Lung (tissue), 17 donors: ENCODE measurements at places on chromosomes 2 and 18.

DNA sequence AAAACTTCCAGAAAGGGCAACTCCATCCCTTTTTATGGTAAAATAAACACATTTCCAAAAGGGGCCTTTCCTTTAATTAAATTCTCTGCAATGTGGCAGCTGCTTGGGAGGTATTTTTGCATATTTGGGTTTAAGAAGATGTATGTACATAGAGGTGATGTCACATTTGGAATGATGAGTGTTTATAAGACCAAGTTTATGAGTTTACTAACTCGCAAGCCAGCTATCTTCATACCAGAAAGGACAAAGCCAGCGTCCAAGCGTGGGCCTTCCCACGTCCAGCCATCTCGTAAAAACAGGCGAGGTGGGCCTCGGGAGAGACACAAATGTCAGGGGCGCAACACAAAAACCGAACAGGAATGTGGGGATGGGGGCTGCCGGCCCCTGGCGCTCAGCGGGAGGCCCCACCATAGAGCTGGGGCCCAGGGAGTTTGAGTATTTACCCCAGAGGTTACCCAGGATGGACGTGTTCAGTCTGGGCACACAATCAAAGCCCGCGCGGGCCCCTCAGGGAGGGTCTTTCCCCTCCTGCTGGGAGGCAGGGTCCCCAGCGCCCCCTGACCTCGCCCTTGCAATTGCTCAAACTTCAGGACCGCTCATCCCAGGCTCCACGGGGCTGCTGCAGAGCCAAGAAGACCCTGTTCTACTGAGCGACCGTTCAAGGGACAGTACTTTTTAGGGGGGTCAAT, 137.3 kb downstream of the TWIST2 start:
- no peak for DNase-seq

- peak; percentile 33 for DNase-seq
Measured at GRCh38 chr2:17892770-17893534, 14.5 kb downstream of the KCNS3 start.

DNA sequence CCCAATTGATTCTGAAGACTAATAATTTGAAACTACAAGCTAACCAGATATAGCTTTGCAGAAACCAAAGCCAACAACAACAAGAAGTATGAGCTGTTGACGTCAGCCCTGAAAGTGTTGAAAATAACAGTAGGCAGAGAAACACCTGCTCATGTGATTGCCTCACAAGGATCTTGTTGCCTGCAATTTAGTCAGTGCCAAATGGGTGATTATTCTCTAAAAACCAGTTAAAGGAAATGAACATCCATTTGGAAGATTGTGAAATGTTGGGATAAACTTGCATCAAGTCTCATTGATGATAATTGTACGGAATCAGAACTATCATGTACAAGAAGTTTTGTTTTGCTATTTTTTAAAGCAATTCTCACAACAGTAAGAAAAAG, 2.8 kb downstream of the CYTIP start:
- no peak for DNase-seq

DNA sequence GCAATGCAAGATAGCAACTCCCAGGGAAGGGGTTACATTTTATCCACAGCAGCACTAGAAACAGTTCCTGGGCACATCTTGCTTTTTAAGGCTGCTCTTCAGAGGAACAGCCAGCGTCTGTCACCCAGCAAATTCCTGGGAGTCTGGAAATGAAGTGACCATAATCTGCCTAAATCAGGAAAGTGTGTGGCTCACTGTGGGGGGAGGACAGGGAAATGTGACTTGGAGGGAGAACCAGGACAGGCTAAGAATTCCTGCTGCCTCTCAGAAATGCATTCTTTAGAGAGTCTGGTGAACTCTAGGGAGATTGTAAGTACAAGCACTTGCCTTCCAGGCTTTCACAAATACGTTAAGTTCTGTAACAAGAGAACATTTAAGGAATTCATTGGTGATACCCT, 364.3 kb upstream of the SPHKAP start:
- DNase-seq, result peak; percentile 36

DNA sequence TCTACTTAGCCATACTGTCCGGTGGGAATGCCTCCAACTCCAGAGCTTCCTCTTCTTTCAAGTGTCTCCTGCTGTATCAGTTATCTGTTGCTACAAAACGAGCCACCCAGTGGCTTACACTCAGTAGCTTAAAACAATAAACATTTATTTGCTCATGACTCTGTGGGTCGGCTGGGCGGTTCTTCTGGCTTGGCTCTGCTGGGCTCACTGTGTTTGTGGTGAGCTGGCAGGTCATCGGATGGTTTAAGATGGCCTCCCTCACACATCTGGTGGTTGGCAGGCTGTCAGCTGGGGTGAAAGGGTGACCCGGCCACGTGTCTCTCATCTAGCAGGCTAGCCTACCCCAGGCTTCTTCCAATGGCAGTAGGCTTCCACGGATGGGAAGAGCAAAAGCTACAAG, 122.4 kb upstream of the SLC1A4 start:
- DNase-seq, result peak; percentile 59

- DNase-seq, result peak; percentile 28
Measured at GRCh38 chr2:41698678-41699422, 349.0 kb upstream of the PKDCC start.
